Activated CD8-positive, alpha-beta memory T cell treated with anti-CD3 and anti-CD28 coated beads for 36 hours (primary cell): ENCODE measurements at places on chromosomes 3 and 15. TPM values are rescaled to one million over a fixed set of nuclear protein-coding genes. Genes with fewer than 3 reads are reported as not detected.

SCN5A gene
- total RNA-seq = 0.72 TPM

GOLGA8J gene
- not detected for total RNA-seq

HEG1 gene
- 26.8 TPM for total RNA-seq

GOLGA8R gene
- 0.52 TPM for total RNA-seq

HERC2 gene
- total RNA-seq = 31.3 TPM

FGD5 gene
- total RNA-seq = not detected

CDC25A gene
- total RNA-seq = 61.0 TPM

IP6K1 gene
- total RNA-seq = 38.5 TPM

PHC3 gene
- total RNA-seq = 44.3 TPM

FAM43A gene
- 12.5 TPM for total RNA-seq

ANKUB1 gene
- total RNA-seq = not detected

NOX5 gene
- not detected for total RNA-seq

USP50 gene
- 0.21 TPM for total RNA-seq

DNASE1L3 gene
- not detected for total RNA-seq

FETUB gene
- not detected for total RNA-seq

TNFAIP8L3 gene
- 1.2 TPM for total RNA-seq

CORO2B gene
- 0.08 TPM for total RNA-seq

RPL32 gene
- total RNA-seq = 2,744 TPM

GRIP2 gene
- total RNA-seq = not detected

SERINC4 gene
- total RNA-seq = 0.10 TPM

GPR62 gene
- not detected for total RNA-seq

IL12A gene
- not detected for total RNA-seq

OIP5 gene
- total RNA-seq = 18.7 TPM

GOLGA6L9 gene
- total RNA-seq = 1.7 TPM

NRROS gene
- 21.9 TPM for total RNA-seq

IMPG2 gene
- 0.06 TPM for total RNA-seq
